ENCODE measurements at places on chromosomes 12 and 14.

- DNase-seq = no peak
These were observed 4.4 kb downstream of the ORMDL2 start for GRCh38 chr12:55822228-55822627.

DNA sequence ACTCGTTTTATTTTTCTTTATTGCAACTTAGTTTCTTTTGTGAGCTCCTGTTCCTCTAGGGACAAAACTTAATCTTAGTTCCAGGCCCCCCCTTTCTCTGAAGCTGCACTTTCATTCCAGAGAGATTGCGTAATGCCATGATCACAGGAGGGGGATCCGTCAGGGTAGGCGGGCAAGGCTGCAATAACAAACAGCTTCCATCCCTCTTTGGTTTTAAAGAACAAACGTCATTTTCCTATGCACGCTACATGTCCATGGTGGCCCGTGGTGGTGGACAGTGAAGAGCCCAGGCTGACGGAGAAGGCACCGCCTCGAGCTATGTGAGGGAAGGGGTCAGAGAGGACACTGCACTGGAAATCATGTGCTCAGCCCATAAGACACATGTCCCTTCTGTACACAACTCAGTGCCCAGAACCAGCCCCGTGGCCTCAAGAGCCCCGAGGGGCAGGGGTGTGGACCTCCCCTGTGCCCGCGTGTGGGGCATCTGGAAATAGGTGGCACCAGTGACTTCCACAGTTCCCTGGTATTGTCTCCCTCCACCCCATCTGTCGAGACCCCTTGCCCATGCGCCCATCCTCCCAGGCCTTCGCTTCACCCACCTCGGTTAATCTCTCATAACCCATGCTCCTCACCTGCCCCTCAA is 161.4 kb downstream of the ADGRD1 start:
- no peak for DNase-seq

DNA sequence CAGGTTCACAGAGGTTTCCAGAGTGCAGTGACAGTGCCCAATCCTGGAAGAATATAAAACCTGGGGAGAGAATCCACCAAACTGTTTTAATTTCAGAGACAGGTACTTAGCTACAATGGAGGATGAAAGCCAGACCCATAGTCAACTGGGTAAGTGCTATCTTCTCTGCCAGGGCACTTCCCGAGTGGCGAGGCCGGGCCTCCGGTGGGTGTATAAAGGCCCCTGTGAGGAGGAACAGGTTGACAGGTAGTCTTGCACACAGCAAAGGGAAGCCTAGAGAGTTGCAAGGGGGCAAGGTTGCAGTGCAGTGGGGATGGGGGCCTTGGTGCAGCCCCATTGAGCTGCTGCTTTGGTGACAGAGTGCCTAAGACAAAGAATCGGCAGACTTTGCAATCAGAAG is 130.7 kb downstream of the SLC38A6 start:
- DNase-seq = no peak

GRCh38 chr14:95850429-95850828 is 26.2 kb upstream of the TUNAR start:
- DNase-seq = no peak

DNA sequence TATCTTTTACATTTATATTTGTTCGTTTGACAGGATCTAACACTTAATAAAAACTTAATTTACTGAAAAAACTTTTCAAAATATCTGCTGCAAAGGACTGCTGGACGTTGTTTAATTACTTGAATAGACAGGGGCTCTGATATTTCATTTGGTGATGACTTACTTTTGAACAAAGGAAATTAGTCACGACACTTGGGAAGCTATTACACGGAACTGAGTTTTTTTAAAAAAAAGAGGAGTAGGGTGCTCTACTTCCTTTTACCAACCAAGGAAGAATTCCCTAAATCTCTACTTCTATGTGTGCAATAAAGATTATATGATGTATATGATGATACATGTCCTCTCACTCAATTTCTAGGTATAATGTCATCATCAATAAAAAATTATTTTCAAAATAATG is 4.7 kb downstream of the FGD6 start:
- no peak for DNase-seq

GRCh38 chr12:124083708-124084107 is 110.7 kb downstream of the ZNF664 start:
- DNase-seq = no peak

DNA sequence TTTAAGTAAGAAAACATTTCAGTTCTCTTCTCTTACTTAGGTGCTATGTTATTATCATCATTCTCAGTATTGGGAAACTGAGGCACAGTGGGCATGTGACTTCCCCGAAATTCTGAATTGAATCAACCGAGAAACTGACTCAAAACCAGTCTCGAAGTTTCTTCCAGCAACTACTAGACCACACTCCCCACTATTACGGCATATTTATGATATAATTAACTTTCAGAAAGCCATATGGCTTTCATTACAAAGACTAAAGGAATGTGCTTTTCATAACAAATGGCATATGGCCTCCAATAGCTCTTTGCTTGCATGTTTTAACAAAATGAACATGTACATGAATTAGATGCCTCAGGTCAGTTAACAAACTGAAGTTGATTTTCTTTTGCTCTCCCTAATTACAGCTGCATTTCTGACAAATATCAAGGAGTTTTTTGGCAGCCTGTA is 182.9 kb upstream of the SLC38A2 start:
- DNase-seq = no peak

DNA sequence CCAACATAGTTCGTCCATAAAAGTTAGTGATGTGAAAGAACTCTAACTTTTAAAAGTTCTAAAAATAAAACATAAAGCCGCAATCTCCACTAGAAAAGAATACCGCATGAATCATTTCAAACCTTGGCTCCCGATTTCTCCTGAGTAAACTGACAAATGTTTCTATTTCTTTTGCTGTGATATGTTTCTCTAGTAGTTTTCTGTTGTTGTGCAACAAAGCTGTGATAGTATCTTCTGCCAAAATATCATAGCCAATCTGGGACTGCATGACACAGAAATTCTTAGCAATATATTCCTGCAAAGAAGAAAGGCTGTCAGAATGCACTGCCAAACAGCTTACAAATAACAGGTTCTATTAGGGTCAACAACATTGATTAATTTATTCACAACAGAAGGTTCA is 174.0 kb downstream of the ITPR2 start:
- DNase-seq = no peak

DNA sequence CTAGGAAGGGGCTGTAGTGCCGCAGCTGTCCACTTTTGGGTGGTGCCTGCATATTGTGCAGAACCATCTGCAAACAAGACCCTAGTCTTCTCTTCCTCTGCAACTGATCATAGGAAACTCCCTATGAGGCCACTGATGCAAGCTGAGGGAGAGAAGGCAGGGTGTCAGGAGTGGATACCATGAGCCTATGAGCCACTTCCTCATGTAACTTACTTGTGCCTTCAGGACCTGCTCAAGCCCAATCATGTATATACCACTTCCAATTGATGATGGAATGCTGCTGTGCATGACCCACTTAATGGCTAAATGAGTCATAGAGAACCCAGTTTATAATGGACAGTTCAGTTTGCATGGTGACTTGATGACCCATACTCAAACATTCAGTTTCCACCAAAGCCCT is 107.9 kb downstream of the ALG10B start:
- DNase-seq = no peak

GRCh38 chr12:47944685-47945340 is 18.6 kb upstream of the TMEM106C start:
- DNase-seq = no peak

DNA sequence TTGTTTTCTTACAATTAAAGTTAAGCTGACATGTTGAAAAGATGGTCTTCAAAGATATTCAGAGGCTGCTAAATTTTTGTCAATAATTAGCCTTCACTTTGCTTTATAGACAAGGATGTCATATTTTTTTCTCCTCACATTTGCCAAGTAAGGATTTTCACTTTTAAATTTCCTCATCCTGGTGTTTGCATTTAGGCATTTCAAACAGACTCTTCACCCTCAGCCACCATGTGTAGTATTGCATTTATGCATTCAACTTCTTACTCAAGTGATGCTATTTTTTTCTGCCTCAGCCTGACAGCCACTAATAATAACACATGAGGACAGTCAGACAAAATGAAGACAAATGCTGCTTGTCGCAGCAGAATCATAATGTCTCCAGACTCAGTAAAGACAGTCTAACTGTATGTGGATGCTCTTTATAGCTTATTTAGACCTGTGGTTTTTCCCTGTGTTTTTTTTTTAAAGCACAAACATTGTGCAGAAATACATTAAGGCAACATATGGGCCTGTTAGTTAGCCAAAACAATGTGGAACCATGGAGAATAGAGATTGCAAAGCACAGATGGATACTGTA is 481.5 kb downstream of the NPAS3 start:
- DNase-seq = no peak

- DNase-seq = no peak
These were observed 1017.4 kb downstream of the DIO2 start for GRCh38 chr14:79193689-79194477.

DNA sequence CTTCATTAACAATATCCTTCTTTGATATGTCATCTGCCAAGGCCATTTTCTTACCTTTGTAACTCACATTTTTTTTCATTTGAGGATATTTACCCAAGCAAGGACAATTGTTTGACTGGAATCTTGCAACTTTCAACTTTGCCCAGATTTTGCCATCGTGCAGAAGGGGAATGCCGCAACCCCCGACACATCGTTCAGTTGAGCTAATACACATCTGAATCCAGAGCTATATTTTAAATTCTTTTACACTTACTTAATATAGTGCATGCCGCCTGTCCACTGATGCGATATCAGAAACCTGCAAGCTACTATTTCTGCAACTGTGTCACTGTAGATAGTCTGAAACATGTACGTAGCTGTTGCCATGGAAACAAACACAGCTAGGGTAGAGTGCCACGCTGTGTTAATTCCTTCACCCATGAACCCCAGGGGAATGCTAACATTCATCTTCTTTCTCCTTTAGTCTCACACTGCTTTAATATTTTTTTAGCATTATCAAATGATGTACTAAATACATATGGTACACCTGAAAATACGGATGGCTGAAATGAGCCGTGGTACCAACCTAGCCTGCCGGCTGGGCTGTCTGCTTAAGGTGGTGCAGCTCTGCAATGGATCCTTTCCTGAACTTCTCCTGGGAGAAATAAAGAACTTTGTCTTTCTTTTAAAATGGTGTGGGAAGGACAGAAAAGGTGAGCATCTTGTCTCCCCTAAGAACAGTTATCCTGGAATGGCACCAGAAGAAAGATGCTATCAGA is 77.0 kb upstream of the FOXN3 start:
- DNase-seq = no peak

- DNase-seq = no peak
These were observed 34.4 kb downstream of the ITPR2 start for GRCh38 chr12:26798640-26799039.

- no peak for DNase-seq
These were observed 3.9 kb downstream of the NACA start for GRCh38 chr12:56721216-56721615.

DNA sequence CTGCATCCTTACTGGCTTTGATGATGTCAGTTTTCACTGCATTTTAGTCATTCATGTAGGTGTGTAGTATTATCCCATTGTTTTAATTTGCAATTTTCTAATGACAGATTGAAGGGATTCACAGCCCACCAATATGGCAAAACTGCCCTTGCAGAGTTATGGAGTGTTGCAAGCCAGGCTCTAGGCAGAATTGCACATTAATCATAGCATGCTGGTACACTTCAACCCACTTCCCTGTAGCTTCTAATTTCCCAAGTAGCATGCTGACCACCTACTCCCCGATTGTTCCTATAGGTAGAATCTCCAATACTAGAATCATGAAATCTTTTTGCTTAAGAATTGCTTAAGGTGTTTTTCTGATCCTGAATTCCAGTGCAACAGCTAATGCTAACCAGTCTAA is 5.2 kb upstream of the RNASE6 start:
- no peak for DNase-seq

DNA sequence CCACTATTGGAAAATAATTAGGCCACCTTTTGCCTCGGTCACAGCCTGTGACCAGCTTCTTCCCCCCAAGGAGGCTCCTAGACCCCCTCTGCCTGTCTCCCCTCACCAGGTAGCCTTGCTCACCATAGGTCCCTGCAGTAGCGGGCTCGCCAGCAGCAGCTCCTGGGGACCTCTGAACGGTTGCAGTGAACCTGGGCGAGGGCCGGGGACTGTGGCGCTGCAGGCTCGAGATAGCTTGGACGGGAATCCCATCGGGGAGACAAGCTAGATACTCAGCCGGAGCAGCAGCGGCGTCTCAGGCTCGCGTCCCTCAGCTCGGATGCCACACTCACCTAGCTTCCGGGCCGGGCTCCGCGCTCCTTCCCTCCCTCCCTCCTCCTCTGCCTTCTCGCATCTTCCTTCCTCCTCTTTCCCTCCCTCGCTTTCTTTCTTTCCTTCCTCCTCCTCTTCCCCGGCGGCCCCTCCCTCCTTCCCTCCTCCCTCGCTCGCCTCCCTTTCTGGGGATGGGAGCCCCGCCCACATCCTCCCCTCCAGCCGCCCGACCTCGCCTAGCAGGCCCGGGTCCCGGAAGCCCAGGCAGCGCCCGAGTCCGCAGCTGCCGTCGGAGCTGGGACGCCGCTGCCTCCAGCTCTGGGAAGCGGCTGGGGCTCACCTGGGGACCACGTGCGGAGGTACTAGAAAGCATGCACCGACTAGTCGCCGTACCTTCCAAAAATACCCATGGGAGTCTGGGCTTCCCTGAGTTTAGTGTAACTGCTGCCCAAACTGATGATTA is at the start of gene BMP4:
BMP4 (minus strand) TSS at position 399 of the 775 bp plus-strand sequence. CDS start 4,603 bp downstream, outside the sequence.
- peak; percentile 5 for DNase-seq

GRCh38 chr14:50631408-50631821 is 36.7 kb downstream of the SAV1 start:
- no peak for DNase-seq

- DNase-seq = no peak
These were observed 311.0 kb upstream of the FLRT2 start for GRCh38 chr14:85218982-85219381.

- no peak for DNase-seq
These were observed 308.0 kb downstream of the SLC6A15 start for GRCh38 chr12:84604551-84604950.

GRCh38 chr14:43539210-43539609 is 967.9 kb downstream of the FSCB start:
- no peak for DNase-seq

GRCh38 chr14:39038542-39038941 is 64.5 kb downstream of the SEC23A start:
- no peak for DNase-seq

GRCh38 chr12:130013771-130014484 is 110.1 kb upstream of the TMEM132D start:
- peak; percentile 8 for DNase-seq

GRCh38 chr12:79643821-79644220 is 46.9 kb downstream of the PAWR start:
- DNase-seq = no peak

GRCh38 chr14:90398315-90398839 is 1.5 kb downstream of the CALM1 start:
- DNase-seq = peak; percentile 75

- DNase-seq = no peak
These were observed 65.9 kb downstream of the ACACB start for GRCh38 chr12:109182041-109182839.

GRCh38 chr14:75282170-75282554 is 3.5 kb downstream of the FOS start:
- peak; percentile 85 for DNase-seq

DNA sequence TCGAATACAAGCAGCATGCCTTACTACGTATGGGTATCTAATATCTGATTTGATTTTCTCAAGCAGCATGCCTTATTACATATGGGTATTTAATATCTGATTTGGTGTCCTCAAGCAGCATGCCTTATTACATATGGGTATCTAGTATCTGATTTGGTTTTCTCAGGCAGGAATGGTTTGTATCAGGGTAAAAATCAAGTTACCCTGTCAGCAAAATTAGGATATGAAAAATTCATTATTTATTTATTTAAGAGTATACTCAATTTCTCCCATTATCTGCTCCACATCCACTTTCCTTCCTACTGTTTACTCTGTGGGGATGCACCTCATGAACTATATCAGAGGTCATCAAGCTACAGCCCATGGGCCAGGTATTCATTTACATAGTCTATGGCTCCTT is 21.9 kb downstream of the ZNF891 start:
- DNase-seq = no peak
